Memory B cell (primary cell): ENCODE measurements at places on chromosomes 3 and 15.

DNA sequence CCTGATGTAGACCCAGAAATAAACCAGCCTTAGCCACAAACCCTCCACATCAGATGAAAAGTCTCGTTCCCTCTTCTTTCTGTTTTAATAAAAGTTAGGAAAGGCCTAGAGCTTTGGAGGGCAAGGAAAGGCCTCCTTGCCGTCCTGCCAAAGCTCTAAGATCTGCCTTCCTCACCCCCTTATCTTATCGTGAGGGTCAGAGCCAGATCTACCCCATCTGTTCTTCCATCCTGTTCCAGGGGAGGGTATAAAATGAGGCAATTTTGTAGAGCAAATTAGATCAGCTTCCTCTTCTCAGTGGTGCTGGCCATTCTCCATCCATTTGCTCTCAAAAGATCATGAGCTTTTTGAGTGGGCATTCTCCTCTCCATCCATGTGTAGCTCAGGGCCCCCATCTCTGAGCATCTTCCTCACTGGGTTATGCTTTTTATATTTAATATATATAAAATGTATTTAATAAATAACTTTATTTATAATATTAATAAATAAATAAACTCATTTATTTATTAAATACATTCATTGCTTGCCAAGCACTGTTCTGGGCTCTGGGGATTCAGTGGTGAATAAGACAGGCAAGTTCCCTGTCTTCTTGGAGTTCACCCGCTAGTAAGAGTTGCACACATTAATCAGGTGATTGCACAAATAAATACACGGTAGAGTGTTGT, 2.0 kb upstream of the SLC24A1 start:
- peaks cover 4% of the 10 kb centered on the region for H3K27me3 ChIP-seq
- no peak overlapping the region for H3K4me3 ChIP-seq
- peaks cover 3% of the 10 kb centered on the region for H3K4me1 ChIP-seq
- no peak overlapping the region for H3K27ac ChIP-seq

GRCh38 chr3:16765661-16766060, 119.1 kb upstream of the PLCL2 start:
- H3K4me1 ChIP-seq: peaks cover 2% of the 10 kb centered on the region
- no peak overlapping the region for H3K27ac ChIP-seq
- H3K4me3 ChIP-seq: no peak overlapping the region
- H3K27me3 ChIP-seq: peaks cover 1% of the 10 kb centered on the region
- DNase-seq: no peak

GRCh38 chr3:100463002-100463401, 29.4 kb upstream of the TMEM45A start:
- DNase-seq: no peak
- H3K27me3 ChIP-seq: peaks cover 10% of the 10 kb centered on the region
- H3K4me1 ChIP-seq: peaks cover 2% of the 10 kb centered on the region
- H3K36me3 ChIP-seq: no peaks in the 10 kb centered on the region

GRCh38 chr3:147672436-147672835, 263.3 kb downstream of the ZIC1 start:
- H3K27me3 ChIP-seq: no peaks in the 10 kb centered on the region
- H3K36me3 ChIP-seq: no peaks in the 10 kb centered on the region
- no peak for DNase-seq

DNA sequence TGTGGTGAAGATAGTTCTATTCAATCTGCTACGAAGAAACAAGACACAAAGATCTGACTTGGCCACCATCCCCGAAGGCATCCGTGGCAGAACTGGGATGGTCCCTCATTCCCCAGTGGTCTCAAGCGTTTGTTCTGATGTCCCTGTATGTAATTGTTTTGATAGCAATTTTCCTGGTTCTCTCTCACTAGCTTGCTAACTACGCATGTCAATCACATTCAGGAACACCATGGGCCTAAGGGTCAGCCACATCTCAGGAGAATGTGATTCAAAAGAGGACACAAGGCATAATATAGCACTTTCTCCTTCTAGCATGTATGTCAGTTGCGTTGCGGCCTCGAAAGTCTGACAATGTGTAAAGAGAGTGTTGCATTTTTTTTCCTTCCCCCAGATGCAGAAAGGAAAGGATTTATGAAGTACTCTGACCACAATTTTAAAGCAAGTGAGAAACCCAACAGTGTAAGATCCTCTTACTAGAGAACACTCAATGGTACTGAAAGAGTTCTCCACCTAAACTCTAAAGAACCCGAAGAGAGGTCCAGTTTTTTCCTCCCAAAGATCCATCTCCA, 32.0 kb upstream of the TCF12 start:
- H3K4me1 ChIP-seq: peaks cover 17% of the 10 kb centered on the region
- H3K4me3 ChIP-seq: peak overlapping the region; percentile 83

- H3K4me3 ChIP-seq: no peak overlapping the region
- no peak for DNase-seq
- no peaks in the 10 kb centered on the region for H3K27me3 ChIP-seq
- no peaks in the 10 kb centered on the region for H3K4me1 ChIP-seq
- no peak overlapping the region for H3K27ac ChIP-seq
These were observed 339.7 kb downstream of the MECOM start for GRCh38 chr3:169323578-169324451.

- no peak overlapping the region for H3K27ac ChIP-seq
- DNase-seq: no peak
- H3K36me3 ChIP-seq: peaks cover 5% of the 10 kb centered on the region
- peaks cover 2% of the 10 kb centered on the region for H3K4me1 ChIP-seq
- H3K4me3 ChIP-seq: no peak overlapping the region
These were observed 50.9 kb downstream of the PRICKLE2 start for GRCh38 chr3:64174328-64174727.

DNA sequence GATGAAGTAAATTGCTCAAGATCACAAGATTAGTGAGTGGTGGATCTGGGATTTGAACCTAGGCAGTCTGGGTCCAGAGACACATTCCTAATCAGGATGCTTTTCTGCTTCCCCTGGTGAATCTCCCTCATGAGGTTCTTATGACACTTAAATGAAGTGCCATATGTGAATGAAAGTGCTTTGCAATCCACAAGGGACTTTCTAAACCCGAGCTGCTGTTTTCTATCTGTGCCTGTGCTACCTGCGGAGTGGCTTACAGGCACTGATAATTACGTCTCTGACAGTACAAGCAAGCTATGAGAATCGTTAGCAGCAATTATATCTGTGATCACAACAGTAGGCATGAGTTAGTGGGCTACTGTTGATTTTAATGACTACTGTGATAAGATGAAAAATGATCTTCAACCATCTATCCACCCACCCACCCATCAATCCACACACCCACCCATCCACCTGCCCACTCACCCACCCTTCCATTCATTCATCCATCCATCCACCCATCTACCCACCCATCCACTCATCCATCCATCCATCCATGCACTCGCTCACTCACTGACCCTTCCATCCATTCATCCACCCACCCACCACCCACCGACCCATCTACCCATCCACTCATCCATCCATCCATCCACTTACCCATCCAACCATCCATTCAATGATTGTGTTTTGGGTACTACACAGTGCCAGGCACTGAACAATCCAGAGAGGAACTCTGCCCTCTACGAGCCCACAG, 51.8 kb downstream of the ATP2B2 start:
- no peak overlapping the region for H3K27ac ChIP-seq
- peaks cover 9% of the 10 kb centered on the region for H3K27me3 ChIP-seq
- DNase-seq: no peak

GRCh38 chr3:123404391-123404790, 44.5 kb downstream of the ADCY5 start:
- H3K4me1 ChIP-seq: no peaks in the 10 kb centered on the region
- H3K27me3 ChIP-seq: peaks cover 5% of the 10 kb centered on the region
- H3K36me3 ChIP-seq: no peaks in the 10 kb centered on the region
- no peak overlapping the region for H3K27ac ChIP-seq
- no peak for DNase-seq

GRCh38 chr15:92869263-92869940, 30.7 kb upstream of the CHD2 start:
- H3K36me3 ChIP-seq: no peaks in the 10 kb centered on the region
- peaks cover 3% of the 10 kb centered on the region for H3K4me1 ChIP-seq

DNA sequence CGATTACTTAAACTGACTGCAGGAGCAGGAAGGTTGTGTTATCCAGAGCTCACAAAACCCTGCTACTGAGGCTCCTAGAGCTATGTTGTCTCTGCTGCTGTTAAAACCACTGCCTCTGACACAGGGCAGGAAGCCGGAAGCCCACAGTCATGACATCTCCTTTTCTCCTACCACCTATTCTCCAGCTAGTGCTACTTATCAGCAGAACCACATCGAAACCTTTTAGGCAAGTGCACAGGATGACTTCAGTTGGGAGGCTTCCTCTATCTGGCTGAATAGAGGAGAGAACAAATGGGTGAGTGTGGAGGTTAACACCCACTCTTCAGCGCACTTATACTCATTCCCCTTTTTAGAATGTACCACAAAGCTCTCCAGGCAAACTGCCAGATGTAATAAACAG, 638.0 kb downstream of the OTOL1 start:
- no peak overlapping the region for H3K27ac ChIP-seq
- H3K27me3 ChIP-seq: no peaks in the 10 kb centered on the region
- DNase-seq: no peak
- H3K4me3 ChIP-seq: no peak overlapping the region
- H3K36me3 ChIP-seq: no peaks in the 10 kb centered on the region

GRCh38 chr3:9251055-9251786, 1.8 kb upstream of the SRGAP3 start:
- H3K4me1 ChIP-seq: peaks cover 19% of the 10 kb centered on the region
- no peak overlapping the region for H3K4me3 ChIP-seq
- no peak overlapping the region for H3K27ac ChIP-seq
- peaks cover 7% of the 10 kb centered on the region for H3K27me3 ChIP-seq
- H3K36me3 ChIP-seq: no peaks in the 10 kb centered on the region

GRCh38 chr3:157100096-157100477, 59.9 kb downstream of the CCNL1 start:
- DNase-seq: no peak
- no peaks in the 10 kb centered on the region for H3K36me3 ChIP-seq
- H3K27me3 ChIP-seq: no peaks in the 10 kb centered on the region
- H3K4me3 ChIP-seq: no peak overlapping the region
- H3K4me1 ChIP-seq: peaks cover 14% of the 10 kb centered on the region

- H3K27ac ChIP-seq: peak overlapping the region; percentile 95
These were observed 1.1 kb upstream of the ZNF639 start for GRCh38 chr3:179321668-179322285.

- H3K36me3 ChIP-seq: no peaks in the 10 kb centered on the region
- no peak overlapping the region for H3K4me3 ChIP-seq
- H3K27me3 ChIP-seq: peaks cover 2% of the 10 kb centered on the region
- DNase-seq: no peak
- no peak overlapping the region for H3K27ac ChIP-seq
These were observed 374.1 kb downstream of the RORA start for GRCh38 chr15:60854858-60855564.

- no peaks in the 10 kb centered on the region for H3K4me1 ChIP-seq
- H3K36me3 ChIP-seq: no peaks in the 10 kb centered on the region
- no peaks in the 10 kb centered on the region for H3K27me3 ChIP-seq
- no peak overlapping the region for H3K4me3 ChIP-seq
- no peak overlapping the region for H3K27ac ChIP-seq
- DNase-seq: no peak
These were observed 721.4 kb downstream of the VGLL3 start for GRCh38 chr3:86269364-86270155.

DNA sequence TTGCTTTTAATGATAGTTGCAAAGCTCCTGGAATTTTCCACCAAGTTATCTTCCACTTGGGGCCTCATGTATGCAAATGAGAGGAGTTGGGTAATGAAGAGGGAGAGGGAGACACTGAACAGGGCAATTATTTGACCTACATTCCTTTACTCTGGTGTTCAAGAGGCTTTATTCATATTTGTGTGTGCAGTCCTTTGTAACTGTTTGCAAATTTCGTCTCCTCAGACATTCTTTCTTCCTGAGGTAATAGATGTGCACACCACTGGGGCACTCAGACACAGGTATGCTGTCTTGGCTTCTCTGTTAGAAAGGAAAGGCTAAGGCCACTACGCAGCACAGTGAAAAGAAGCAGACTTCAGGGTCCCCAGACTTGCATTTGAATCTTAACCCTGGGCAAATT, 189.7 kb upstream of the IL12A start:
- no peaks in the 10 kb centered on the region for H3K4me1 ChIP-seq
- peaks cover 10% of the 10 kb centered on the region for H3K27me3 ChIP-seq
- no peak for DNase-seq

DNA sequence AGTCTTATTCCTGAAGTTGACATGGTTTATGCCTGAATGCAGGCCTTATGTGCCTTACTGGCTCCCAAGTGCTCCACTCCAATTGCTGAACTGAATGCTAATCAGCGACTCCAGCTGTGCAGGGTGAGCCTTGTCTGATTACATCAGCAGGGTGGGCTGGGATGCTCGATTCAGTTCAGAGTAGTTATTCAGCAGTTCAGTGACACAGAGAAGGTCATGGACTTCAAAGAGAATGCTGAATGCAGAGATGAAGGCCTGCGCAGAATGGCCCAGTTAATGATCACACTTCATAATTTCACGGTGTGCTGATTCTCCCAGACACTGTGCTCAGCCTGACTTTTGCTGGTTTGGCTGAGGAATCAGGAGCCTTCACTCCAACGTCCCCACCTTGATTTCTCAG, 63.6 kb downstream of the CLDN1 start:
- no peaks in the 10 kb centered on the region for H3K36me3 ChIP-seq
- H3K27me3 ChIP-seq: no peaks in the 10 kb centered on the region
- H3K4me1 ChIP-seq: no peaks in the 10 kb centered on the region
- DNase-seq: no peak
- H3K27ac ChIP-seq: no peak overlapping the region

GRCh38 chr15:94080416-94080815, 150.9 kb upstream of the MCTP2 start:
- no peak overlapping the region for H3K27ac ChIP-seq
- H3K4me3 ChIP-seq: no peak overlapping the region
- no peaks in the 10 kb centered on the region for H3K36me3 ChIP-seq
- no peaks in the 10 kb centered on the region for H3K4me1 ChIP-seq

DNA sequence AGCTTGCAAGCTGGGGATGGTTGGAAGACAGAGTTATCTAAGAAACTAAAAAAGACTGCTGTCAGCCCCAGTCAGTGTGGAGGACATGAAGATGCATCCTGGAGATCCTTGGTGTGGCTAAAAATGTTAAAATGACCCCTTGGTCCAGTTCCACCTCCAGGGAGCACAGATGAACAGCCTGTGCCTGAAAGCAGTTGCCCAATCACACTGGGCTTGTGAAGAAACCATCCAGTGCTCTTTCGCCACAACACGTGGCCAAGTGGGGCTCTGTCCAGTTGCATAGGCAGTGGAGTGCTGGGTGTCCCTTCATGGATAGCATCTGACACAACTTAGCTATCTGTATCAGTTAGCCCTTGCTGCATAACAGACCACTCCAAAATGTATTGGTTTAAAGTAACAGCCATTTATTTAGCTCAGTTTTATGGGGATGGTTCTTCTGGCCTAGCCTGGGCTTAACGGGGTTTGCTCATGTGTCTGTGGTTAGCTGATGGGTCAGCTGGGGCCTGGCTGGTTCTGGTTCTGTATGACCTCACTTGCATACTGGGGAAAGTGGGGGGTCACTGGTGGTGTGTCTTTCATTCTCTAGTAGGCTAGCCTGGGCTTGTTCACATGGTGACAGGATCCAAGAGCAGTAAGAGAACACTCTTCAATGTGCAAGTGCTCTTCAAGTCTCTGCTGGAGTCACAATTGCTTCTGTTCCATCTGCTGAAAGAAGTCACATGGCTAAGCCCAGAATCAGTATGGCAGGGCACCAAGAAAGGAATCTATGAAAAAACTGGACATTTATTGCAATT, 226.2 kb downstream of the PDCD6IP start:
- no peak overlapping the region for H3K27ac ChIP-seq
- peaks cover 18% of the 10 kb centered on the region for H3K4me1 ChIP-seq
